ENCODE measurements at places on chromosomes 5 and 9.

- H3K36me3 ChIP-seq = no peaks in the 10 kb centered on the region
- H3K4me1 ChIP-seq = no peaks in the 10 kb centered on the region
- peaks cover 25% of the 10 kb centered on the region for H3K27me3 ChIP-seq
- no peak for DNase-seq
These were observed 23.5 kb downstream of the HMCN2 start for GRCh38 chr9:130288926-130289690.

DNA sequence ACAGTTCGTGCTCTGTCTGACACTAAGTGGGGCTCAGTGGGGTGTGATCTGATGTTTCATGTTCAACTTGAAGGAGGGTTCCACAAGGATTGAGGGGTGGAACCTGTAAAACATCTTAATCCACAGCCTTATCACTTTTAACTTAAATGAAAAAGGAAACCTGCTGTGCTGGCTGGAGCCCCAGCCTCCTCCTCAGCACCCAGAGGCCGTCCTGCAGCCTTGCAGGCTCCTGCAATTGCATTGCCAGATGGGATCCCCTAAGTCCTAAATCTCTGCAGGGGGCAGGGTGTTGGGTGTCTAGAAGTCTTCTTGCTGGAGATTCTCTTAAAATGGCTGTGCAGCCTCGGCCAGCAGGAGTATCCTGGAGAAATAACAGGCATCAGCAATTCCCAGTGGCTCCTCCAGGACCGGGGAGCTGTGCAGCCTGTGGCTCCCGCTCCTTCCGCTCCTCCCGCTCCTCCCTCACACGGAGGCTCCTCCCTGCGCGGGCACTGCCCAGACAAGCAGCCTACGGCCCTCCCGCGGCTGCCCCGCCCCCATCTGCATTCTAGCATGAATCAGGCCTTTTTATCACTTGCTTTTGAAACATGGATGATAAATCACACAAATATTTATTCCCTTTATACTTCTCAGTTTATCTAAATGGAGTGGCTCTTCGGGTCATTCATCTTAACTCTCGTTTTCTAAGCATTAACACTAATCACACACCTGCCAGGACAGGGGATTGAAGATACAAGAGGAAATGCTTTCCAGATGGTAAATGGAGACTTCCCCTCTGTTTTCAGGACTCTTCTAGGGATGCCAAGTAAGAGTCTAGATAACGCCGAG, 131.0 kb downstream of the ADAMTS16 start:
- peak overlapping the region; percentile 1 for H3K4me3 ChIP-seq
- H3K27me3 ChIP-seq = no peaks in the 10 kb centered on the region
- peaks cover 18% of the 10 kb centered on the region for H3K4me1 ChIP-seq
- H3K36me3 ChIP-seq = no peaks in the 10 kb centered on the region

GRCh38 chr5:159342840-159343239, 12.6 kb upstream of the IL12B start:
- H3K4me3 ChIP-seq = no peak overlapping the region
- no peak overlapping the region for H3K27ac ChIP-seq
- H3K36me3 ChIP-seq = no peaks in the 10 kb centered on the region

DNA sequence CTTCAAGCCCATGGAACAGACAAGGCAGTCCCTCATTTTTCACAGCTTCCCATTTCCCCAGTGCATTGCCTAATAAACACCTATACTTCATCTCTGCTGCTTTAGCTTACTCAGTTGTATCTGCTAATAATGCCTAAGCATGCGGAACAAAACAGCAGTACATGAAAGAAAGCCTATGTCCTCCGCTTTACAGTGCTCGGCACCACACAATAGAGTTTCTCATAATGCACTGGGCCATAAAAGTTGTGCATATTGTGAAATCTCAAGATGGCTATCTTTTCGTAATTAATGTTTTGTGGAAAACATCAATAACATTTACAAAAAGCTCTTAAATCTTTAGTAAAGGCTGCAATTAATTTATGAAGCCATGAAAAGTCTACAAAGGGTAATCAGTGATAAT, 69.3 kb downstream of the DENND1A start:
- no peaks in the 10 kb centered on the region for H3K36me3 ChIP-seq
- no peak overlapping the region for H3K27ac ChIP-seq
- H3K27me3 ChIP-seq = no peaks in the 10 kb centered on the region
- DNase-seq = no peak

- no peaks in the 10 kb centered on the region for H3K27me3 ChIP-seq
- no peak overlapping the region for H3K27ac ChIP-seq
- H3K4me3 ChIP-seq = no peak overlapping the region
- peaks cover 28% of the 10 kb centered on the region for H3K36me3 ChIP-seq
- DNase-seq = no peak
These were observed 13.2 kb downstream of the NADK2 start for GRCh38 chr5:36228505-36228904.

DNA sequence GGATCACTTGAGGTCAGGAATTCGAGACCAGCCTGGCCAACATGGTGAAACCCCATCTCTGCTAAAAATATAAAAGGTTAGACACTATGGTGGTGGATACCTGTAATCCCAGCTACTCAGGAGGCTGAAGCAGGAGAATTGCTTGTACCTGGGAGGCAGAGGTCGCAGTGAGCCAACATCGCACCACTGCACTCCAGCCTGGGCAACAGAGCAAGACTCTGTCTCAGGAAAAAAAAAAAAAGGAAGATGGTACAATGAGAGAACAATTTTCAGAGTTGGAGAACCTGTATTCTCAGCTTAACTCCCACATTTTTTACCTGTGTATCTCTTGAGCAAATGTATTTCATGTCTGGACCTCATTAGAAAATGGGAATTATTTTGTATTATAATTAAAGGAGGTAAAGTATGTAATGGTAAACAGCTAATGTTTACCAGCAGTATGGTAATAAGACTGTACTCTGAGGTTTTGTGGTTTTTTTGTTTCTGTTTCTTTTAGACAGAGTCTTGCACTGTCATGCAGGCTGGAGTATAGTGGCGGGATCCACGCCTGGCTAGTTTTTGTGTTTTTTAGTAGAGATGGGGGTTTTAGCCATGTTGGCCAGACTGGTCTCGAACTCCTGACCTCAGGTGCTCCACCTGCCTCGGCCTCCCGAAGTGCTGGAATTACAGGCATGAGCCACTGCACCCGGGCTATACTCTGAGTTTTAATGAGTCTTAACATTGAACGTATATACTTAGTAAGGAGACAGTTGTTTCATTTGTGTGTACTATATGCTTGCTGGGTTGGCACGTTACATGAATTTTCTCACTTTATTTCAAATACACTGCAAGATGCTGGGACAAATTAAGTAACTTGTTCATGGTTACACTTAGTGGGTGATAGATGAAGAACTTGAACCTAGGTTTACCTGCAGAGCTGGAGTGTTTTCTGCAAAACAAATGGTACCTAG, 16.2 kb downstream of the UHRF2 start:
- H3K27ac ChIP-seq = no peak overlapping the region
- no peak for DNase-seq
- H3K4me3 ChIP-seq = no peak overlapping the region
- H3K27me3 ChIP-seq = no peaks in the 10 kb centered on the region

DNA sequence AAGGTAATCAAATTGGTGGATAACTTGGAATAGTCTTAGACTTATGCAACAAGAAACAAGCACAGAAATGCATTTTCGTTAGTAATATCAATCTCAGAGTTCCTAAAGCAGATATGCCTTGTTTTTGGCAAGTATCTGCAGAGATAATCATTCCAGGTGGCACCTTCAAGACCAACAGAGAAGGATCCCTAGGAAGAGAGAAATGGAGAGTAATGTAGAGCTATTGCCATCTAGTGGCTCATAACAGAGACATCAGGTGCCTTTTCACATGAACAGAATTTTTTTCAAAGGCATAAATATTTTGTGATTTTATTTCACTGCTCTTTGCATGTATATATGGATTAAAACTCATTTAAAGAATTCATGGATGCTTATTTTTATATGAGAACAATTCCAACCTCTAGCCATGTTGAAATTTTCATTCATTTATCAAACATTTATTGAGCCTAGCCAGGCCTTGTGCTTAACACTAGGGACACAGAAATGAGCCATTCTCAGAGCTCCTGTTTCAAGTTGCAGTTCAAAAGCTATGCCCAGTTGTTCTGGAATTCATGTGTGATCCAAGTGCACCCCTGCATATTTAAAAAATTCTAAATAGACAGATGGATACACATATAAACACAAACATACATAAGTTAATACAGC, 117.5 kb upstream of the OR13F1 start:
- no peak overlapping the region for H3K4me3 ChIP-seq
- peaks cover 7% of the 10 kb centered on the region for H3K27me3 ChIP-seq
- DNase-seq = no peak
- no peaks in the 10 kb centered on the region for H3K36me3 ChIP-seq
- H3K27ac ChIP-seq = no peak overlapping the region
- no peaks in the 10 kb centered on the region for H3K4me1 ChIP-seq

- H3K4me1 ChIP-seq = peaks cover 3% of the 10 kb centered on the region
- H3K4me3 ChIP-seq = no peak overlapping the region
- DNase-seq = no peak
- H3K27ac ChIP-seq = no peak overlapping the region
These were observed 15.6 kb upstream of the IRF1 start for GRCh38 chr5:132506094-132506692.

- H3K4me1 ChIP-seq = no peaks in the 10 kb centered on the region
- no peaks in the 10 kb centered on the region for H3K36me3 ChIP-seq
These were observed 1651.5 kb downstream of the EFNA5 start for GRCh38 chr5:106019261-106019660.

- H3K4me1 ChIP-seq = no peaks in the 10 kb centered on the region
- no peaks in the 10 kb centered on the region for H3K36me3 ChIP-seq
- no peak overlapping the region for H3K4me3 ChIP-seq
- no peak for DNase-seq
- no peak overlapping the region for H3K27ac ChIP-seq
These were observed 4.3 kb upstream of the NCS1 start for GRCh38 chr9:130167927-130168326.

DNA sequence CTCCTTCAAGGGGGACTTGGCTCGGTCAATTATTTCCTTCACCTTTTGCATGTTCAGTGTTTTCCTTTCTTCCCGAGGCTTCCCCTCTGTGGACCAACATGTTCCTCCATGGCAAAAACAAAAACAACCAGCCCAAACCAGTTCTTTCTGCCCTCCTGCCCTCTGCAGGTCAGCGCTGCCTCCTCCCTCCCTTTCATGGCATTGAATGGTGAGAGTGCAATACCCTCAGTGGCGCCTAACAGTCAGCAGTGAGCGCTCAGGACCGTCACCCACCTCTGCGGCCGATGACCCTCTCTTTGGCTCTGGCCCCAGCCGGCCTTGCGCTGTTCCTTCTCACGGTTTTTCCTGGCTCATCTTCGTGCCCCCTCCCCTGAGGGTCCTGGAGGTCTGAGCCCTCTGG, 34.4 kb upstream of the GNE start:
- H3K27me3 ChIP-seq = no peaks in the 10 kb centered on the region
- no peak overlapping the region for H3K27ac ChIP-seq
- no peak overlapping the region for H3K4me3 ChIP-seq
- no peaks in the 10 kb centered on the region for H3K36me3 ChIP-seq

- no peaks in the 10 kb centered on the region for H3K4me1 ChIP-seq
- H3K36me3 ChIP-seq = no peaks in the 10 kb centered on the region
- H3K4me3 ChIP-seq = no peak overlapping the region
- DNase-seq = no peak
- H3K27ac ChIP-seq = no peak overlapping the region
These were observed 139.9 kb upstream of the PRLR start for GRCh38 chr5:35369965-35370790.

GRCh38 chr9:86281593-86282076, 703 bp downstream of the ISCA1 start:
- DNase-seq = peak; percentile 61
- H3K27me3 ChIP-seq = no peaks in the 10 kb centered on the region
- peak overlapping the region; percentile 83 for H3K4me3 ChIP-seq
- peaks cover 21% of the 10 kb centered on the region for H3K36me3 ChIP-seq
- H3K27ac ChIP-seq = peak overlapping the region; percentile 60

DNA sequence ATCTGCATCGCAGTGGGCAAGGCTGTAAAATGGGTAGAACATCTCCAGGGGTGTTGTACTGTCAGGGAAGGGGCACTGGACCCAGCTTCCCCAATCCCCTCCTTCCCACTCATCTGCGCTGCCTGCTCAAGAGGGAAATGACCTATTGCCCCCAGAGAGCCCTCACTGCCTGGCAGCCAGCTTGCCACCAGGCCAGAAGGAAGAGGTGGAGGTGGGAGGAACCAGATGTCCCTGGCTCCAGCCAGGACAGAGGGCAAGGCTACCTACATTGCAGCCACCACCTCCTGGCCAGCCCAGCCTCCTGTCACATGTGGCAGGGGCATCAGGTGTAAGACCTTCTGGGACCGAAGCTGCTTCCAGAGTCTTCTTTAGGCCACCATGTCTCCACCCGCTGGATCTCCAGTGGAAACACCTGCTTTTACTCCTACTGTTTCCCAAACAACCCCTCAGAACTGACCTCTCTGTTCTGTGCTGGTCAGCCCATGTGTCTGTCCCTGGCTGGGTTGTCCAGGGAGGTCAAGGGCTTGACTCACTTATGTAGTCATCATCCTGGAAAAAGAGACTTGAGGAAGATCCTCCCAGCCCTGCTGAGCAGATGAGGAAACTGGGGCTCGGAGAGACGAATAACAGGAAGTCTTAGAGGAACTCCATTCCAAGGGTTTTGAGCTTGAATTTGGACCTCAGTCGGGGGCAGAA, 42.3 kb downstream of the JADE2 start:
- H3K27ac ChIP-seq = peak overlapping the region; percentile 38
- H3K36me3 ChIP-seq = peaks cover 93% of the 10 kb centered on the region
- DNase-seq = no peak
- H3K4me1 ChIP-seq = peaks cover 9% of the 10 kb centered on the region
- H3K27me3 ChIP-seq = no peaks in the 10 kb centered on the region

GRCh38 chr9:99038484-99038820, 66.5 kb upstream of the TGFBR1 start:
- no peaks in the 10 kb centered on the region for H3K27me3 ChIP-seq
- H3K4me1 ChIP-seq = peaks cover 7% of the 10 kb centered on the region
- no peaks in the 10 kb centered on the region for H3K36me3 ChIP-seq
- H3K4me3 ChIP-seq = no peak overlapping the region
- no peak overlapping the region for H3K27ac ChIP-seq

GRCh38 chr5:144328980-144329379, 158.3 kb downstream of the KCTD16 start:
- no peak overlapping the region for H3K4me3 ChIP-seq
- no peak for DNase-seq
- H3K36me3 ChIP-seq = no peaks in the 10 kb centered on the region
- H3K4me1 ChIP-seq = peaks cover 8% of the 10 kb centered on the region
- H3K27ac ChIP-seq = no peak overlapping the region

- no peak for DNase-seq
- no peak overlapping the region for H3K4me3 ChIP-seq
These were observed 146.8 kb downstream of the SMC2 start for GRCh38 chr9:104240890-104241289.

GRCh38 chr5:10310066-10310779, 2.5 kb upstream of the CMBL start:
- peak overlapping the region; percentile 87 for H3K27ac ChIP-seq
- H3K27me3 ChIP-seq = no peaks in the 10 kb centered on the region
- no peak overlapping the region for H3K4me3 ChIP-seq
- DNase-seq = peak; percentile 96
- H3K36me3 ChIP-seq = no peaks in the 10 kb centered on the region

DNA sequence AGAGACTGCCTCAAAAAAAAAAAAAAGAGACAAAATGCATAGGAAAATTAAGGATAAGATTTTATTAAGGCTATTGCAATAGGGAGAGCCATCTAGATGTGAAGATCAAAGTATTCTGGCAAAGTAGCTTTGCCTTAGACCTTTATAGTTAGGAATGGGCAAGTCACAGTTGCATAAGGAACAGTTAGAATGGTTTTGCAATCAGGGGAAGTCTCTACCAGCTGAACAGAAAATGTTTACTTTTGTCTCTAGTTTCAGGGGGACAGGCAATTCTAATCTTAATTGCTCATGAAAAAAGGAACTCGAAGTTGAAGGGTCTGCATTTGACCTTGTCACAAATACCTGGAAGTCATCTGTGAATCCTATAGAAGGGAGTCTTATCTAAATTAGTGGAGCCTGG, 13.1 kb upstream of the ATP6V1G1 start:
- no peak overlapping the region for H3K27ac ChIP-seq
- H3K27me3 ChIP-seq = no peaks in the 10 kb centered on the region
- DNase-seq = no peak
- H3K4me3 ChIP-seq = no peak overlapping the region
- H3K4me1 ChIP-seq = no peaks in the 10 kb centered on the region

All from RWPE2 (cell line).